Stimulated activated CD4-positive, alpha-beta T cell treated with anti-CD3 and anti-CD28 coated beads, TNF-alpha, amount 100 ng/mL, for 1 hour (primary cell): ENCODE measurements at places on chromosomes 13 and 19.

- DNase-seq, result no peak
Measured at GRCh38 chr13:35720690-35721554, 244.4 kb upstream of the MAB21L1 start.

GRCh38 chr19:13057147-13057572 lies 45.5 kb downstream of the LYL1 start:
- DNase-seq, result no peak

GRCh38 chr19:38869160-38869835 lies 8.8 kb downstream of the RINL start:
- DNase-seq, result no peak

DNA sequence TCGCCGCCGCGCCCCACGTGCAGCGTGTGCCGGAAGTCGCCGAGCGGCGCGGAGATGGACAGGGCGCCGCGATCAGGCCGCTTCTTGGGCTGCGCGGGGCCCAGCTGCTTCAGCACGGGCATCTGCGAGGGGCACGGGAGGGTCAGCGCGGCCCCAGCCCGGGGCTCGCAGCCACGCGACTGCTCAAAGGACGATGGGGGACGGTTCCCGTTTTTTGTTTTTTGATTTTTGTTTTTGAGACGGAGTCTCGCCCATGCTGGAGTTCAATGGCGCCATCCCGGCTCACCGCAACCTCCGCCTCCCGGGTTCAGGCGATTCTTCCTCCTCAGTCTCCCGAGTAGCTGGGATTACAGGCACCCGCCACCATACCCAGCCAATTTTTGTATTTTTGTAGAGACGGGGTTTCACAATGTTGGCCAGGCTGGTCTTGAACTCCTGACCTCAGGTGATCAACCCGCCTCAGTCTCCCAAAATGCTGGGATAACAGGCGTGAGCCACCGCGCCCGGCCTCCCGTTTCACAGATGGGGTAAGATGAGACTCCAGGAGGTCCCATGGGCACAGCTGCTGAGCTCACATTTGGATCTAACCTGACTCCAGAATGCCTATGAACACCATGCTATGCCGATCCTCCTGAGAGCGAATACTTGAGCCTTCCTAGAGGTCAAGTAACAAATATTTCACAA lies 2.0 kb upstream of the LENG9 start:
- DNase-seq, result no peak

DNA sequence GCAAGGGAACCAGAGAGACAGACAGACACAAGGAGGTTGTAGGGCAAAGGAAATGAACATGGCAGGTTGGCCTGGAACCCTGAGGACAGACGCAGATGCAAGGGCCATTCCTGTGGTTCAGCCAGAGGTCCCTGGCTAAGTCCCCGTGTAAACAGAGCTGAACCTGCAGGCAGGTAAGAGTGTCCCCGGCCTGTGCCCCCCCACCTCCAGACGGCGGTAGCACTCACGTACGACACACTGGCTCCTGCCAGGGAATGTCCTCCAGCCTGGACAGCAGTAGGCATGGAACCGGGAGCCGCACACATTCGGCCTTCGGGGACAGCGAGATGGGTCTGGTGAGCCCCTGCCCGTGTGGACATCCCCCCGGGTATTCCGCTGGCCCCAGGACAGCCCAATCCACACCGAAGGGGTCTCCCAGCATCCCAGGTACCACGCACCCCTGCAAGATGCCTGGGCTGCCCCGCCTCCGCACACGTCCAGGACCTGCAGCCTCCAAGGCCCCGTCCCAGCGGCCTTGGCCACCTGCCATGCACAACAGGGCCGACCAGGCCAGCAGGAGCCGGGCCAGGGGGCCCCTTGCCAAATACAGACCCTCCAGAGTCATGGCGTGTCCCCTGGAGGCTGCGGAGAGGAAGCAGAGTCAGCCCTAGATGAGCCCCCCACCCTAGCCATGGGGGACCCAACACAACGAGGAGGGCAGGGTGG lies 2.4 kb downstream of the FBN3 start:
- no peak for DNase-seq

GRCh38 chr13:72244788-72245187 lies 377.8 kb upstream of the DACH1 start:
- no peak for DNase-seq

DNA sequence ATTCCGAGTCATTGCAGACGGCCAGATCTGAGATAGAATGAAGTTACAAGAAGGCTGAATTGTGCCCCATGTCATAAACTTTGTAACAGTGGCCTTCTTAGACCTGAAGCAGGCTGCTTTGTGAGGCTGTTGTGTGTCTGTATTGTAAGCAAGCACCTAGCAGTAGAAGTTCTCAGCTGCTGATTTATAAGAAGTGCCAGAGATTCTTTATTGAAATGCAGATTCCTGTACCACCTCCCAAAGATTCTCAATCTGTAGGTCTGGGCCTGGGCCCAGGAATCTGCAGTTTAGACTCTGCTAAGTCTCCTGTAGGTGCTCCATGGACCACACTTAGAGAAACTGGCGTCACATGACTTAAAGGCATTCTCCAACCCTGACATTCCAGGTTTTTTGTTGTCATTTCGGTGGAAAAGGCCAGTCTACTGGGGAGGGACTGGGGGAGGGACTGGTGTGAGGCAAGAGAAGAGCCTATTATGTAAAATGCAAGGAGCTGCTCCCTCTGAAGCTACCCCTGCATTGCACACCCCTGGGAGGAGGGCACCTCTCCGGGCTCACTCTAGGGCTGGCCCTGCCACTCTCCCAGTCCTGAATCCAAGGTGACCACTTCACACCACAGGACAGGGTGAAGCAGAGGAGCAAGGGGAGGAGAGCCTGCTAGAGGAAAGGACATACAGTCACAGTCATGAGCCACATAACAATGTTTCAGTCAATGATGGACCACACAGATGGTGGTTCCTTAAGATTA lies 769 bp upstream of the TMEM272 start:
- DNase-seq, result no peak

- DNase-seq, result no peak
Measured at GRCh38 chr19:13302526-13303270, 152.5 kb downstream of the IER2 start.

- DNase-seq, result no peak
Measured at GRCh38 chr13:48220981-48221685, 11.9 kb upstream of the ITM2B start.

- no peak for DNase-seq
Measured at GRCh38 chr13:98563071-98563470, 13.8 kb downstream of the STK24 start.

- no peak for DNase-seq
Measured at GRCh38 chr13:43939086-43939485, 59.4 kb downstream of the LACC1 start.

- DNase-seq, result no peak
Measured at GRCh38 chr19:48186015-48186414, 15.5 kb downstream of the ZSWIM9 start.

DNA sequence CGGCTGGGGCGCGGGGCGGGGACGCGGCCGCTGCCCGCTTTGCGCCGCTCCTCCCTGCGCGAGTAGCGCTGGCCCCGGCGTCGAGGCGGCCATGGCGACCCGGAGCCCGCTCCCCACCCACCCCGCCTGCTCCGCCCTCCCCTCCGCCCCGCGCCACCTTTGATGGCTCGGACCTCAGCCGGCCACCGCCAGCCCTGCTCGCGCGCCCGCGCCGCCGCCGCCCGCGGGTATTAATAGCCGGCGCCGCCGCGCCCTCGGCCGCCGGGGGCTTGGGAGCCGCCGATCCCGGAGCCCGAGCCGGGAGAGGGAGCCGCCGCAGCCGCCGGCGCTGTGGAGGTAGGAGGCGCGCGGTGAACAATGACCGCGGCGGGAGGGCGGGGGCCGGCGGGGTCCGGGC lies 261 bp downstream of the FARP1 start:
- DNase-seq, result no peak

GRCh38 chr13:91313581-91313980 lies 33.9 kb upstream of the MIR17HG start:
- no peak for DNase-seq

DNA sequence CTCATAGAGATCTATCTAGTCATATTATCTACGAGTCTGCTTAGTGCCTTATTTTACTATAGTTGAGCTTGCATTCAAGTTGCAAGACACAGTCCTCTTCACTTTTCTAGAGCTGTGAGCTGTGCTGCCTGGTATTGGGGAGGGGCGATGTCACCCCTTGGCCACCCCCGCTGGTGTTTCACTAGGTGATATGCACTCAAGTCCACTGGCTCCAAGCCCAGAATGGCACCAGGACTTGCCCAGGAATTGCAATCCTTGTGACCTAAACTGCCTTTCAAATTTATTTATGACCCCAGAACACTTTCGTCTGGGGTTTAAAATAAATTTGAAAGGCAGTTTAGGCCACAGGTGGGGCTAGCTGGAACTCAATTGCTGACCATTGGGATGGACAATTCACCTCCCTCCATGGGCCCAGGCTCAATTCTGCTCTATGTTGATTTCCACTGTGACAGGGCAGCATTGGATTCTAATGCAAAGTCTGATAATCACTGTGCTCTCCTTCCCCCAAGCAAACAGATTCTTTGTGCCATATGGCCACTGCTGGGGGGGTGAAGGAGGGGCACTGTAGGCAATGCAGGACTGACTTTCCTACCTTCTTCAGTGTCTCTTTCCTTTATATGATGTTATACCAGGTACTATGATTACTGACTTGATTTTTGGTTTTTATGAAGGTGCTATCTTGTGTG lies 1244.2 kb upstream of the MIR17HG start:
- no peak for DNase-seq

DNA sequence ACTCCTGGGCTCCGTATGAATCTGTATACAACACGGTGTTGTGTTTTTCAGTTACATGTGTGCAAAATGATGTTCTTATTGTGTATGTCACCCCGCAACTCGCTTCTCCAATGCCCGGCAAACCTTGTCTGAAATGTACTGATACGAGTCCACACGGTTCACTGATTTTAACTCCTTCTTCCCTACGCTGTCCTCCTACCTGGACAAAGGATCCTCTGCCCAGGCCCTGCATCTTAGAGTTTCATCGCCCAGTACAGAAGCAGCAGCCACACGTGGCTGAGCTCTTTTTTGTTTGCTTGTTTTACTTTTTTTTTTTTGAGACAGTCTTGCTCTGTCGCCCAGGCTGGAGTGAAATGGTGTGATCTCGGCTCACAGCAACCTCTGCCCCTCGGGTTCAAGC lies 28.9 kb downstream of the ZFR2 start:
- DNase-seq, result no peak

- DNase-seq, result no peak
Measured at GRCh38 chr13:110617321-110618072, 2.2 kb downstream of the NAXD start.

- DNase-seq, result no peak
Measured at GRCh38 chr13:99265821-99266426, 7.7 kb upstream of the GPR18 start.
